Articular chondrocyte of knee joint (primary cell): ENCODE measurements at places on chromosomes 4 and X. TPM values are rescaled to one million over a fixed set of nuclear protein-coding genes. Genes with fewer than 3 reads are reported as not detected.

PNMA6A gene
- total RNA-seq = 0.54 and 0.65 TPM in 2 replicates

BEX5 gene
- total RNA-seq = 0.78 and 0.97 TPM in 2 replicates

NAA11 gene
- not detected in 2 replicates for total RNA-seq

CHRDL1 gene
- 1.2 and 1.4 TPM in 2 replicates for total RNA-seq

RTL9 gene
- 0.13 and 0.22 TPM in 2 replicates for total RNA-seq

FGF2 gene
- 79.3 and 103 TPM in 2 replicates for total RNA-seq

DDX60 gene
- 19.3 and 27.3 TPM in 2 replicates for total RNA-seq

MAGEA11 gene
- not detected in 2 replicates for total RNA-seq

MAGEA2 gene
- total RNA-seq = not detected in 2 replicates

CLDN22 gene
- total RNA-seq = not detected in 2 replicates

DIPK2B gene
- not detected in 2 replicates for total RNA-seq
